ENCODE measurements at places on chromosomes 12 and 14.

GRCh38 chr12:52558781-52559445, 6.0 kb upstream of the KRT71 start:
- DNase-seq = no peak

DNA sequence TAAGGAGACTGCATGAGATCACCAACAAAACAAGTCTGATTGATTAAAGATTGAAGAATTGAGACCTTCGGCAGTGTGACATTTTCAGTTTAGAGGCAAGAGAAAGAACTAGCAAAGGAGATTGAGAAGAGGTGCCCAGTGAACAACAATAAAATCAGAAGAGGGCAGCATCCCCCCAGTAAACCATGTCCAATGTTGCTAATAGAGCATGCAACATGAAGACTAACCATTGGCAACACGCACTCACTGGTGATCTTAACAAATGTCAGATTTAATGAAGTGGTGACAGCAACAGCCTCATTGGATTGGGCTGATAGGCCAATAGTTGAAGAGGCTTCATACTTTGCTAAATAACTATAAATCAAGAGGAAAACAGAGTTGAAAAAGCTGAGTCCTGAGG, 20.7 kb upstream of the TAS2R14 start:
- no peak for DNase-seq

DNA sequence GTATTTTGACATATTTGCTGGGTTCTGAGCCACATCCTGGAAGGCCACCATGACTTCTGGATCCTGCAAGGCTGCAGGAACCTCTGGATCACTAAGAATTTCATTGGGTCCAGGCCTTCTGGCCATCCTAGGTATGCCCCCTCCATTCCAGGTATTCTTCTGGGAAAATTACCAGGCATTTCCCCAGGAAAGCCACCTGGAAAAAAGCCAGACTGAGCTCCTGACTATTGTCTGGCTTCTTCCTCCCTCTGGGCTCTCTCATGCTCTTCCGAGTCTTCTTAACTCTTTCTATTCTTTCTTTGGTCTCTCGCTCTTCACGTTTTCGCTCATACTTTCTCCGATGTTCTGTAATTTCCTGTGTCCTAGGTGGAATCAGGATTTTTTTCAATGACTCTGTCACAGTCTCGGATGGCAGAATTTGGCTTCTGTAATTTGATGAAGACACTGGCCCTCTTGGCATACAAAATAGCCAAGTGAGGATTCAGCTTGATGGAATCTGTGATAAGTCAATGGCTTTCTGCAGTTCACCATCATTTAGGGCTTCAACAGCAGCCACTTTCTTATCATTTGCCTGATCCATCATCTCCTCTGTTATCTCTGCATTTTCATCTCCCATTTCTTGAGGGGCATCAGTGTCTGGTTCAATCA, 42.6 kb downstream of the ATP23 start:
- DNase-seq = no peak

- no peak for DNase-seq
Observed at GRCh38 chr14:80930095-80930494, 11.4 kb downstream of the CEP128 start.

DNA sequence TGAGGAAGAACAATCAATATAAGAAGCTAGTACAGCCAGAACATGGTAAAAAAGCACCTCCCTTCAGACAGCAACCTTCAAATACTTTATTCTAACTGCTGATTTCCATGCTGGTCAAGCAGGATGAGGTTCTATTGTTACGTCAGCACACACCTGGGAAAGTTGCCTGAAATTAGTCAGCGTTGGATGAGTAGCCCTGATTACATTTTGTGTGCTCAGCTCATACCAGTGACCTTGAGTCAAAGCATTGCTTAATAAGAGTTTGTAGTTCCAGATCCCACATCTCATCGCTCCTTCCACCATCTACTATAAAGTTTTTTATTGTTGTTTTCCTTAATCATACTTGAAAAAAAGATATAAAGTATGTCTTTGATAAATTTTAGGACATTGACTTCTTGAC, 361.5 kb downstream of the EGLN3 start:
- no peak for DNase-seq
